Hippocampal formation (tissue), 2 donors: ENCODE measurements at places on chromosomes 12 and 14.

- DNase-seq = no peak
These were observed 68.6 kb upstream of the PLEKHG7 start for GRCh38 chr12:92634202-92634601.

GRCh38 chr12:17971850-17972249 is 118.1 kb downstream of the RERGL start:
- no peak for DNase-seq

DNA sequence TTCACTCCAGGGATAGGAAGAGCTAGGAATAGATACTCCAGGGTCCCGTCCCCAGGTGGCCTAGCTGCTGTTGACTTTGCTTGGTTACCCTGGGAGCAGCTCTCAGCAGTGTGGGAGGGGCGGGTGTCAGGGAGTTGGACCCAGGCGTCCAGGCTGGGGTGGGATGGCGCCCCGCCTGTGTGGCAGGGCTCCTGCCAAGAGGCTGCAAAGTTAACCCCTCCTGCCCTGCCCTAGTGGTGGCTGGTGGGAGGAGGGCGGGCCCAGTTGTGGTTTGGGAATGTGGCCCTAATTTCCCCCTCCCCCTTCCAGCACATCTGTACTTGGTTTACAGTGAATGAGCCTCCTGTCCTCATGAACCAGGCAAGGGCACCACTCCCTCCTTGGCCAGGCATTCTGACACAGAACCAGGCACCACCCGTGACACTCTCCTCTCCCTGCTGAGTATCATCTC is 1.7 kb upstream of the RARG start:
- DNase-seq = no peak

DNA sequence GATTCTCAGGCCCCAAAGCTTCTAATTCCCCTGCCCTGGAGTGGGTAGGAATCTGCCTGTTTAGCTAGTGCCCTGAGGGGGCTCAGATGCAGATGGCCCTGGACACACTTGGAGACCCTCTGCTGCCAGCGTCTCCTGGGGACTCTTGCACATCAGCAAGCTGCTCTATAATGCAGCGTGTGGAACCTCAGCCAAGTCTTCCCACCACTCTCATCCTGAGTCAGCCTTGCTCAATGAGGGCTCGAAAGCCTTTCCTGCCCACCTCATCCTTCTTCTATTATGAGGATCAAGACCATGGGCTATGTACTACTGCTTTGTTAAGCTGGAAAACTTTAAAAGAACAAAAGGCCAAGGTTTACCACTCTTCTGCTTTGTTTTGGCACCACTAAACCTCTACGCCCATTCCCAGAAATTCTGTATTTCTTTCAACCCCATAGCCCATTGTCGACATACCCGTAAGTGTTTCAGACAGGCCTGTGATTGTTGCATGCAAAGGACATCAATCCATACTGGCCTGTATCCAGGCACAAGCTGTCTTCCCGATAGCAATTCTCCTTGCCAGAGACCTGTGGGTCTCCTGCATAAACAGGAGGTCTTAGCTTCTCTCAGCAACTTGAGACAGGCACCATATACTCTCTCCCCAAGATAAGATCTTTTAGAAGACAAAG is 246.9 kb downstream of the DPF3 start:
- no peak for DNase-seq

DNA sequence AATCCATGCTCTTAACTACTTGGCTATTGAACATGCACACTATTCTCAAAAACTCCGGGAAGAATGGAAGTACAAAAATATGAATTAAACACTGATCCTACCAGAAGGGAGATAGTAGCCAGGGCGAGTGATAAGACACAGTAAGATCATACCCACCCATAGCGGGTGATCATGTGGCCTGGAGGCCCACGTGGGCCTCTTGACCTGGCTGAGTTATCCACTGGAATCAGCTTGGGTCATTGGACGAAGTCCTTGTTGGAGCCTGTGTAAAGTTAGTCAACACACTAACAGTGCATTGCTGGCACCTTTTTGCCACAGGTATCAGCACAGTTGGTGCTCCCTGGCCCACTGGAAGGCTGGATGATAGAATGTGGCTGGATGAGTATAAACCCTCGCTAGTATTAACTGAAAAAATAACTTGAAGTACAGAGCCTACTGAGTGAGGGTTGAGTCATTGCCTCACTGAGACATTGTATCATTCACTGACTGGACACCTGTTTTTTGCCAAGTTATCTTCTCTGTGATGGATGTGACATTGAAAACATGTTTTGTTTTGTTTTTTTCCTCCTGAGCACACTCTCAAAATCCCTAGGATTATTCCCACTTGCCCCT is 149.2 kb upstream of the FUT8 start:
- no peak for DNase-seq

DNA sequence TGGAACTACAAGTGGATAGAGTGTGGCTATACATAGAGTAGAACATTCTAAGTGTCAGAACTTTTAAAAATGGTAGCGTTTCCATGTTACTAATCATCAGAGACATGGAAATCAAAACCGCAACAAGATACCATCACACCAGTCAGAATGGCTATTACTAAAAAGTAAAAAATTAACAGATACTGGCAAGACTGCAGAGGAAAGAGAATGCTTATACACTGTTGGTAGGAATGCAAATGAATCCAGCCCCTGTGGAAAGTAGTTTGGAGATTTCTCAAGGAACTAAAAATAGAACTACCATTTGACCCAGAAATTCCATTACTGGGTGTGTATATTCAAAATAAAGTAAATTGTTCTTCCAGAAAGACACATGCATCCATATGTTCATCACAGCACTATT is 518.6 kb downstream of the NELL2 start:
- no peak for DNase-seq

DNA sequence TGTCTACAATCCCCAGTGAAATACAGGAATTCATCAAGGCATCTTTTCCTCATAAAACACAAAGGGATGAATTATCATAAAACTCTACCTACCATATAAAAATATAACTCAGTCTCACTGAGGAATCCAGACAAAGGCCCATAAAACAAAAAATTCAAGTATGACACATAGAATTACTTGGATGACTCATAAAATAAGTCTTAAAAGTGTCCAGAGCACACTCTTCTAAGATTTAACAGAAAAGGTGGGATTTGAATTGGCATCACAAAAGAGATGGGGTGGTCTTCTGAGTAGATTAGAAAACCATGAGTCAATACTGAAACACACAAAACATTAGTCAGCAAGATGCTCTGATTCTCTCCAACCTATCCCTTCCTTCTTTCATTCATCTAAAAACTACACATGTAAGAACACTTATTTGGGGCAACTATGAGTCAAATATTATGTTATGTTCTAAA is 202.7 kb upstream of the GARIN6 start:
- DNase-seq = no peak

- DNase-seq = no peak
These were observed 24.0 kb upstream of the MDM2 start for GRCh38 chr12:68784015-68784414.

GRCh38 chr12:69476276-69477017 is 6.3 kb downstream of the FRS2 start:
- DNase-seq = peak; percentile 41

GRCh38 chr14:82720946-82721345 is 1187.3 kb upstream of the SEL1L start:
- DNase-seq = no peak

DNA sequence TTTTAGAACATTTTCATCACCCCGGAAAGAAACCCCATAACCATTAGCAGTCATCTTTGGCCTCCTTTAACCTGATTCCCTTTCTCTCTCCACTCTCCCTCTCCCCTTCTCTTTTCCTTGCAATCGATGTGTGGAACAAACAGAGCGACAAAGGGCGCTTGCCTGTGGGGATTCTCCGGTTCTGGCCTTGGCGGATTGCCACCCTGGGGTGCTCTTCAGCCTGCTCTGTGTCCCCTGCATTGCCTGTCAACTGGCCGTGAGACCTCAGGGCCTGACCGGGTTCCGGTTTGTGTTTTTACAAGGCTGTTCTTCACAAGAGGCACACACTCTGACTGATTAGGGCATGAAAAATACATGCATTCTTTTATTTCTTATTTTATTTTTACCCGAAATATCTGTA is 27.8 kb downstream of the LRTM2 start:
- no peak for DNase-seq

- DNase-seq = no peak
These were observed 19.6 kb downstream of the ASB2 start for GRCh38 chr14:93956514-93957332.

DNA sequence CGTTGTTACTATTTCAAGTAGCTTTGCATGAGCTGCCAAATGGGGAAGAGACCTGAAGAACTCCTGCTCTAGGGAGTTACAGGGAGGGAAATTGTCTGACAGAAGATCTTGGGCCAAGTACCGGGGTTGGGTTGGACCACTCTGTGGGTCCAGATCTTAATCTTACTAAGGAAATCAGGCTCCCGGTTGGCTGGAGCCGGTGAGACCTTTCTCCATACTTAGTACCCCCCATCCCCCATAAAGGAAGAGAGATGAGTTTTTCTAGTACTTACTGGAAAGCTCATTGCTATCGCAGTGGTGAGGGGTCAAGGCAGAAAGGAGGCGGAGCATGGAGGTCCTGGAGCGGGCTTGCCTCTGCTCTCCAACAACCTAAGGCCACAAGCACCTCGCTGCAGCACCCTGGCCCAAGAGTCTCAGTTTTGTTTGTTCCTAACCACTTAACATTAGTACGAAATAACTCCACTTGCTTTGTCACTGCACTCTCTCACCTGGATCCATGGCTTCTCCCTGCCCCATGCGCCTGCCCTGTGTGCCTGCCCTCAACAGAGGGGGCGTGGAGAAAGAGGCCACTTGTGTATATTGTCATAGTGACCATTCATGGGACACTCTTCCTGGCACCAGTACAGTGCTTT is 6.8 kb upstream of the UNC119B start:
- DNase-seq = no peak

DNA sequence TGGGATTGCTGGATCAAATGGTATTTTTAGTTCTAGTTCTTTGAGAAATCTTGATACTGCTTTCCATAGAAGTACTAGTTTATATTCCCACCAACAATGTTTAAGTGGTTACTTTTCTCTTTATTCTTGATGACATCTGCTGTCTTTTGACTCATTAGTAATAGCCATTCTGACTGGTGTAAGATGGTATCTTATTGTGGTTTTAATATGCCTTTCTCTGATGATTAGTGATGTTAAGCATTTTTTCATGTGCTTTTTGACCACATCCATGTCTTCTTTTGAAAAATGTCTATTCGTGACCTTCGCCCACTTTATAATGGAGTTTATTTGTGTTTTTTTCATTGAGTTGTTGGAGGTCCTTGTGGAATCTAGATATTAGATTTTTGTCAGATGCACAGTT is 865.7 kb downstream of the SLC6A15 start:
- DNase-seq = no peak

- no peak for DNase-seq
These were observed 13.5 kb upstream of the KRT82 start for GRCh38 chr12:52419656-52420055.

GRCh38 chr12:46303039-46303666 is 34.3 kb upstream of the SLC38A1 start:
- peak; percentile 4 for DNase-seq

DNA sequence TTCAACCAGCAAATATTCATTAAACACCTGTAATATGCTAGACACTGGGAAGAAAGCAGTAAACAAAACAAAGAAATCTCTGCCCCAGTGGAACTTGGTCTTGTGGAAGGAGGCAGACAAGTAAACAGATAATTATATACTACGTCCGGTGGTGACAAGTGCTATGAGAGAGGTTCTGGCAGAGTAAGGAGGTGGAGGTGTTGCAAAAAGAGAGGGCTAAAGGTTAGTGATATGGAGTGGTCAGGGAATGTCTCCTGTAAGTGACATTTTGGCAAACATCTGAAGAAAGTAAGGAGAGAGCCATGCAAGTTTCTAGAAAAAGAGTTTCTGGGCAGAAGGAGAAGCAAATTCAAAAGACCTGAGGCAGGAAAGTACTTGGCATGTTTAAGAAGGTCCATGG is 73.4 kb downstream of the RIC8B start:
- DNase-seq = no peak

DNA sequence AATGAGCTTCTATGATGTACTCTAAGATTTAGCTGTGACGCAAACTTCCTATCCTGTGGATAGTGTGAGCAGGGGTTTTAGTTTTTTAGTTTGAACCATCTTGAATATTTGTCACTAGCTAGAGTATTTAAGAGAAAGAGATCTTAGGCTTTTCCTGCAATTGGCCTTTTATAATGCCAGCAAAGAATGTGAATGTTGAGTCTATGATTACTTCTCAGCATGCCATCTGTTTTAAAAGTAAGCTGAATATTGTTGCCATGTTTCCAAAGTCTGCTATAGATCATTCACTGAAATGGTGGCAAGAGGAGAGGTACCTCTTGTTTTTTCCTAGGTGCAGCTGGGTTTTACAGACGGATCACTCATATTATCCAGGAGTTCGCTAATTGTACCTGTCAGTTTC is 1783.6 kb upstream of the FLRT2 start:
- no peak for DNase-seq

DNA sequence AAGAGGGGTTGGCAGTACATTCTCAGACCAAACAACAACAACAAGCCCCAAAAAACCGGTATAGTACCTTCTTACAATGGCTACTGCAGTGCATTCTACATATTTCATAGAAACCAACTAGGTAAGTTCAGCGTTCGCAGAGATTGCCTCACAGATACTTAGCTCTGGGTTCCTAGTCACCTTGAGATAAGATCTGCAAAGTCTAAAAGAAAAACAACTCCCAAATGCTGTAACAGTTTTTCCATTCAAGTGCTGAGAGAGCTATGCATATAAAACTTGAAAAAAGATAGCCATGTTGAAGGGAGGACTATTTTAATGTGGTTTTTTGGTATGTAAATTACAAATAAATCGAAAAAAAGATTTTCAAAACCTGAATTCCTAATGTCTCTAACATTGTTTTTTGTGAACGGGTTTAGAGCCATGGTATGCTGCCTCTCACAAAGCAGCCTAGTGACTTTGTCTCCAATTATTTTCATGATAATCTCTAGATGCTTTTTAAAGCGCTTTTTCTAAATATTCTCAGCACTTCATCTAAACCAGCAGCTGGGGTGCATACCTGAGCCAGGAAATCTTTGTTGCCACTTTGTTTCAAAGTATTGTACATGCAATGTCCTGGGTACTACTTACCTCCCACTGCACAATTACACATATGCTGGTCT is 56.6 kb upstream of the CRACR2A start:
- DNase-seq = no peak

- no peak for DNase-seq
These were observed 10.9 kb upstream of the ADSS1 start for GRCh38 chr14:104712881-104713734.

GRCh38 chr14:90487031-90487430 is 90.2 kb downstream of the CALM1 start:
- DNase-seq = no peak

DNA sequence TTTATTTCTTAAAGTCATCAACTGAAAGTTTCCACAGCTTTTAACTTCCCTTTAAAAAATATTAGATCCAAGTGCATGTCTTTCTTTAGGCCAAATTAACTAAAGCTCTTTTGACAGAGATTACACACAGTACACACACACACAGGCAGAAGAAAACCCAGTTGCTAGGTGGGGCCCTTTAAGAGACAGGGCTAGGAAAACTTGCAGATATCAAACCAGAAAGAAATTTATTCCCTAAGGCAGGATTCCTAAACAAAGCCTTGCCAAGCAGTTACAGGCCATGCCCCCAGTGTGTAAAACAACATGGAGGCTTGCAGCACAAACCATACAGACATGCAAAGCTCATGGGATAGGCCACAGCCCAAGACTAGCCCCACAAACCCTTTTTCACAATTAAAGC is 123.4 kb downstream of the FSCB start:
- no peak for DNase-seq
